ENCODE measurements at places on chromosomes 2 and 18. TPM values are rescaled to one million over a fixed set of nuclear protein-coding genes. Genes with fewer than 3 reads are reported as not detected.

Gene ANKRD36C
- total RNA-seq = 32.2 TPM

Gene SNX17
- 92.6 TPM for total RNA-seq

Gene FBXO48
- total RNA-seq = 1.9 TPM

Gene COLEC12
- total RNA-seq = 88.8 TPM

Gene INPP1
- total RNA-seq = 1.7 TPM

Gene CHRND
- 0.11 TPM for total RNA-seq

Gene OR6B2
- total RNA-seq = not detected

Gene GALNT14
- 2.1 TPM for total RNA-seq

Gene ALKAL2
- total RNA-seq = 1.2 TPM

Gene ADD2
- 14.8 TPM for total RNA-seq

Gene ITM2C
- 208 TPM for total RNA-seq

Gene PROKR1
- total RNA-seq = 3.8 TPM

Gene TUBB8B
- total RNA-seq = 1.4 TPM

Gene CRYGC
- total RNA-seq = not detected

Gene FASTKD2
- total RNA-seq = 31.6 TPM

Gene SERPINB7
- total RNA-seq = not detected

Gene NT5DC4
- not detected for total RNA-seq

Gene MAP2
- 1.8 TPM for total RNA-seq

Gene TCF23
- total RNA-seq = not detected

Gene ANKRD30B
- total RNA-seq = not detected

Gene CYS1
- total RNA-seq = 0.26 TPM

Gene RIT2
- total RNA-seq = 0.81 TPM

Gene PDIA6
- 408 TPM for total RNA-seq

Gene SCYGR7
- total RNA-seq = not detected

Gene AQP12A
- total RNA-seq = not detected

Gene ALK
- 0.35 TPM for total RNA-seq

Gene POTEJ
- total RNA-seq = not detected

Gene MSTN
- total RNA-seq = not detected

Gene LRRC30
- not detected for total RNA-seq

Gene LONRF2
- 0.84 TPM for total RNA-seq
